ENCODE measurements at places on chromosomes 16 and 17.

DNA sequence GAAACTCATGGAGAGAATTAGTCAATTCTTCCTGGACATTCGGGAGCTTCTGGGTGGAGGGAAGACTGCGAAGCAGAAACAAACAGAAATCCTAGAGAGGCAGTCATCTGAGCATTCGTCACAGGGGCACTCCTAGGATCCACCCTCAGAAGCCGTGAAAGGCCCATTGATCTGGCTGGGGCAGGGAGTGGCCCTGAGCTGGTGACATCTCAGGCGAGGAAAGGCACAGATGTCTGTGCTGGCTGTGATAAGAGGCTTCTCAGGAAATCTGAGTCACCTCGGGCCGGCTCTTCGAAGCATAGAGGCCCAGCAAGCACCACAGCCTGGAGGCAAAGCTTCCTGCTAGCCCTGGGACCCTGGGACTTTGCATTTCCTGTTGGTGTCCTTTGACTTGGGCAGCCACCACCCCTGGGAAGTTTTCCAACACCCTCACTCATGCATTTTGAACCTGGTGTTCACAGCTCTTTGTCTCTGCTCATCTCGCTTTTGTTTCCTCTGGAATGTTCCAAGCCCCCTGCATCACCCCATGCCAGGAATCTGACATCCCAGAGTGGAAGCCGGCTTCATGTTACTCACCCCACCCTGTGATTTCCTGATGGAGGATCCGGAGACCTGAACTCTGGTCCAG lies 23.3 kb upstream of the CDRT4 start:
- no peak for DNase-seq

DNA sequence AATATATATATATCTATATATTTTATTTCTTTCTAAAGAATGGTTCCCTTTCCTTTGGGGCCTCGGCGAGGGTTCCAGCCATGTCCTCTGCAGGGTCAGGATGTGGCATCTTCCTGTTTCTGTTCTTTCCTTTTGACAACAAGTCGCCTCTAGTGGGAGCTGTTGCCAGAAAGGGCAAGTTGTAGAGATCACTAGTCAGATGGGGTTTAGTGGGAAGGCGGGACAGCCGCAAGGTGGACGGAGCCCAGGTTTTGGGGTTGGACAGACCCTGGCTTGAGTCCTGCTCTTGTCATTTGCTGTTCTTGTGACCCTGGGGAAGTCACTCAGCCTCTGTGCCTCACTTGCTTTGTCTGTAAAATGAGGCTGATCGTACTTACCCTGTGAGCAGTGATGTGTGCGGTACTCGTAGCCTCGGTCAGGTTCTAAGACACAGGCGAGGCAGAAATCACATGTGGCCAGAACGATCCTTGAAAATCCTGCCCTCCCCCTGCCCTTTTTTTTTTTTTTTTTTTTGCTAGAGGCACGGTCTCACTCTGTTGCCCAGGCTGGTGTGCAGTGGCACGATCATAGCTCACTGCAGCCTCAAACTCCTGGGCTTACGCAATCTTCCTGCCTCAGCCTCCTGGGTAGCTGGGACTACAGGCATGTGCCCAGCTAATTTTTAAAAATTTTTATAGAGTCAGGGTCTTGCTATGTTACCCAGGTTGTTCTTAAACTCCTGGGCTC lies 80.1 kb downstream of the ABCC6 start:
- DNase-seq = no peak

DNA sequence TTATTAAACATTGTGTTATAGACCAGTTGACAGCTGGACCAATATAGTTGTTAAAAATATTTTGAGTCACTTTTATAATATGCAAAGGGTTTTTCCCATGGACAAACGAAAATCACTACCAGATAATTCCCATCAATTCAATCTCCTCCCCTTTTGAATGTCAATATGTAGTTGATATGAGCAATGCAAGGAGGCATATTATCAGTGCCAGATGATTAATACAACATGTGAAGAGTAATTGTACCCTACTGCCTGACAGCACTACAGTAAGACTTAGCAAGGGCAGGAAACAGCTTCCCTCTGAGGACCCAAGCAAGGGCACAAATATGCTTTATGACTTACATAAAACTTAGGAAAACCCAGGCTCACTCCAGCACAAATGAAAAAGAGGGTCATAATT lies 17.3 kb downstream of the KANSL1 start:
- DNase-seq = no peak

DNA sequence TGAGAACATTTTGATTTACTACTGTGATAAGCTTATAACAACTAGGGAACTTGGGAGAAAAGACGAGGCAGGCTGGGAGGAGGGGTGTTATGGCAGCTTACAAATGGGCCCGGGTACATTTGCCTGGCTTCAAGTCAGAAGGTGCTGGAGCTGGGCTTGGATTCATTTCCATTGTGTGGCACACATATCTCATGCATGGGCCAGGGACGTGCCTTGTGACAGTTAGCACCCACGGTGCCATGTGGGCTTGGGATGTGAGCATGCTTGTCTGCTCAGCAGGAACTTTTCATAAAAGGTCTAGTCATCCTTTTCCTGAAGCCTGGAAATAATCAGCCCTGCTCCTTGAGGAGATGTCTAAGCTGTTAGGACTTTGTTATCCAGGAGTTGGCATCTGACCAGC lies 572.2 kb downstream of the CDH13 start:
- no peak for DNase-seq

- no peak for DNase-seq
These were observed 64.4 kb upstream of the TBX2 start for GRCh38 chr17:61335105-61335844.

- no peak for DNase-seq
These were observed 167.7 kb downstream of the ZNF423 start for GRCh38 chr16:49688036-49688697.

DNA sequence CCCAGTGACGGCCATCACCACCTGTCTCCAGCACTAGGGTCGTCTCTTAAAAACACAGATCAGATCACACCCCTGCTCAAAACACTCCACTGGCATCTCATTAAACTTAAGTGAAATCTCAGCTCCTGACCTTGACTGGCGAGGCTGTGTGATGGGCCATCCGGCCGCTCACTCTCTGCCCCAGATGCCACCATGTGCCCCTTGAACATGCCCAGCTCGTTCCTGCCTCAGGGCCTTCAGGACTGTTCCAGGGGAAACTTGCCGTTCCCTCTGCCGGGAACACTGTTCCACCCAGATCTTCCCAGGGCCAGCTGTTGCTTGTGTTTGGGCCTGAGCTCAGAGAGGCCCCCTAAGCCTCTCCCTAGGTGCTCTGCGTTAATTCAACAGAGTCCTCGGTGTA lies 39.4 kb downstream of the RPH3AL start:
- DNase-seq = no peak

GRCh38 chr17:40791787-40792436 lies 7.8 kb downstream of the KRT28 start:
- DNase-seq = no peak

DNA sequence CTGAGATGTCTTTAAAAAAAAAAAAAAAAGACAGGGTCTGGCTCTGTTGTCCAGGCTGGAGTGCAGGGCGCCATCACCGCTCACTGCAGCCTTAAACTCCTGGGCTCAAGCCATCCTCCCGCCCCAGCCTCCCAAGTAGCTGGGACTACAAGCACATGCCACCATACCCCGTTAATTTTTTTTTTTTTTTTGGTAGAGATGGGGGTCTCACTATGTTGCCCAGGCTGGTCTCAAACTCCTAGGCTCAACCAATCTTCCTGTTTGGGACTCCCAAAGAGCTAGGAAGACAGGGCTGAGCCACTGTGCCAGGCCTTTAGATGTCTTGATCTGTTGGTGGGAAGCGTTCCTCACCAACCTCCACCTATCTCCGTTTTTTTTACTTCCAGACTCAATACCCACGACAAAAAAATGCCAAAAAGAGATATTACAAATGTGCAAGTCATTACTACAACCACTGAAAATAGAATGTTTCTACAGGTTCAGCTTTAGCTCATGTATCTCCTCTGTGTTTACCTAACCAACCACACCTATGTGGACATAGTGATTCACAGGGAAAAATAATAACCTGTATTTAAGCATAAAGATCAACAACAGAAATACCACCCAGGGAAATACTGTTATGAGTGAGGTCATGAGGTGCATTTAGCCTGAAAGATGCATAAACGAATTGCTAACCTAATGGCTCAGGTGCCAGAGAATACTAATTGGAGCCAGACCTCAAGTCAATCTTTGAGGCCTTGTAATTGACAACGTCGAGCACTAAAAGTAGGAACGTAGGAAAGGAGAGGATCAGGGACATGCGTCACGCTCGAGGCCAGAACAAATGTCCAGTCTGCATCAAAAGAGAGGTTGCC lies 22.6 kb downstream of the NACA2 start:
- no peak for DNase-seq

DNA sequence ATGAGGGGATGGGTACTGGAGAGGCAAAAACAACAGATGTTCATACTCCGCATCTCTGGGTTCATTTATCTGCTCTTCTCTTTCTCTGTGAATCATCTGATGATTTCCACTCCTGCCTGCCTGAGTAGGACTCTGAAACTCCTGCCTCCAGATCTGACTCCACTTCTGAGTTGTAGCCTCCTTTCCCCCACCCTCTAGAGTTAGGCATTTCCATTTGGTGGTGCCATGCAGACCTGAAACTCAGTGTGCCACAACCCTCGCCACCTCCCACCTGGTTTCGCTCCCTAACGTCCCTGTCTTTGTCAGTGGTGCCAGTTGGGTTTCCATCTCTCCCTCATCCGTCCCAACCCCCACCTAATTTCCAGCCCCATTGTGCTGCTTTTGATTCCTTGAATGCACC lies 126.2 kb downstream of the PRKCB start:
- no peak for DNase-seq

GRCh38 chr17:33873201-33873617 lies 381.9 kb upstream of the CCL2 start:
- DNase-seq = no peak

GRCh38 chr17:17298108-17298507 lies 5.1 kb upstream of the NT5M start:
- no peak for DNase-seq

DNA sequence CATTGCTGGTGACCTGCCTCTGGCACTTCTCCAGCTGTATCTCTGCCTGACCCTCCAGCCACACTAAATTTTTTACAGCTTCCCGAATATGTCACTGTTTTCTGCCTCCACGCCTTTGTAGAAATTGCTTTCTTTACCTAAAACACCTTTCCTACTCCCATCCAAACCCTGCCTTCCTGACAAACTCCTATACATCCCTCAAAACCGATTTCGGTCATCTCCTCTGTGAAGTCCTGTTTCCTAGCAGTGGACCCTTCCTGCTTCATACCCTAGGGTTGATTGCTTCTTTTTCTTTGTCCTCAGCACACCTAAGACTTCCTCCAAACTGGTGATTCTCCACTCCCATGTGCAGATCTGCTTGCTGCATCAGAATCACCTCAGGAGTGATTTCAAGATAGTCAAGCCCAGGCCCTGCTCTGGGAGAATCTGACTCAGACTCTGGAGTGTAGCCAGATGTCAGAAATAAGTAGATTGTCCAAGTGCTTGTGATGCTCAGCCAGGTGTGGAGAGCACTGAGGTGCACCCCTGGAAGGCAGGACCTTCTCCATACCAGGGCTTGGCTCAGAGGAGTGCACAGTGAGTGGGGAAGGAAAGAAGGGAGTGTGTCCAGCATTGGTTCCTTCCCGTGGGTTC lies 184.2 kb downstream of the COPRS start:
- no peak for DNase-seq

DNA sequence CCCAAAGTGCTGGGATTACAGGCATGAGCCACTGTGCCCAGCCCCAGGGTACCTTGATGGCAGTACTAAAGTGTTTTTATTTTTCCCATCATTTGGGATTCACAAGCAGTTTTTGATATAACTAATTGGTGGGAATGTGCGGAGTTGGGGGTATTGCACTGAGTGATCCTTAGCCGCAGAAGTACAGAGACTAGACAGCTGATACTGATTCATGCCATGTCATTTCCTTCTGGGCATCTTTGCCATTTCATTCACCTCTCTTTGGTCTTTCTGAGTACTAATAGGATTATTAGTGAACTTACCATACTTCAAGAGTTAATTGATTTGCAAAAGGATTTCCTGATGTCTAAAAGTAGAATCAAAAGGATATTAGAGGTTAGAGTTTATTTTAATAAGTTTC lies 9.7 kb downstream of the NMT1 start:
- no peak for DNase-seq

- DNase-seq = no peak
These were observed 5.5 kb upstream of the RAPGEFL1 start for GRCh38 chr17:40171750-40172149.

- DNase-seq = no peak
These were observed 14.5 kb downstream of the CCL11 start for GRCh38 chr17:34299956-34300577.

All from RWPE2 (cell line).